Cardiac septum (tissue), 1 donor: ENCODE measurements at places on chromosomes 11 and 22. TPM values are rescaled to one million over a fixed set of nuclear protein-coding genes. Genes with fewer than 3 reads are reported as not detected.

Gene MS4A4E
- 0.62 TPM for total RNA-seq

DNA sequence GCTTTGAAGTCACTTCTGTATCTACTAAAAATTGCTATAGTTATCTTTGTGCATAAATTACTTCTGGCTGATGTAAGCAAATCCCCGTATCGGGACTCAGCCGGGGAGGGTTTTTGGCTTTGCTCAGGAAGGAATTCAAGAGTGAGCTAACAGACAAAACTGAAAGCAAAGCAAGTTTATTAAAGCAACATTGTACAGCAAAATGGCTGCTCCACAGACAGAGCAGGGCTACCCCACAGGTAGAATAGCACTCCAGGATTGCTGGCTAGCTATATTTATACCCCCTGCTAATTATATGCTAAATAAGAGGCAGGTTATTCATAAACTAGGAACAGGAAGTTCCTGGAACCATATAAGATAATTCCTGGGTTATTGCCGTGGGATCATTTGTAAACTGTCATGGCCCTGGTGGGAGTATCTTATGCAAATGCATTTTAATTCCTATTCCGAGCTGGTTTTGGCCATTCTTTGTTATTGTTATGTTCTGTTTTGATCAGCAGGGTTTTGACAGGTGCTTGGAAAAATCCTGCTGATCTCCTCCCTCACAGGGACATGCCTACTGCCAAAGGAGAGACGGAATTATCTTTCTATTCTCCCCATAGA is 15.2 kb downstream of the MIF start:
- DNase-seq = no peak

DNA sequence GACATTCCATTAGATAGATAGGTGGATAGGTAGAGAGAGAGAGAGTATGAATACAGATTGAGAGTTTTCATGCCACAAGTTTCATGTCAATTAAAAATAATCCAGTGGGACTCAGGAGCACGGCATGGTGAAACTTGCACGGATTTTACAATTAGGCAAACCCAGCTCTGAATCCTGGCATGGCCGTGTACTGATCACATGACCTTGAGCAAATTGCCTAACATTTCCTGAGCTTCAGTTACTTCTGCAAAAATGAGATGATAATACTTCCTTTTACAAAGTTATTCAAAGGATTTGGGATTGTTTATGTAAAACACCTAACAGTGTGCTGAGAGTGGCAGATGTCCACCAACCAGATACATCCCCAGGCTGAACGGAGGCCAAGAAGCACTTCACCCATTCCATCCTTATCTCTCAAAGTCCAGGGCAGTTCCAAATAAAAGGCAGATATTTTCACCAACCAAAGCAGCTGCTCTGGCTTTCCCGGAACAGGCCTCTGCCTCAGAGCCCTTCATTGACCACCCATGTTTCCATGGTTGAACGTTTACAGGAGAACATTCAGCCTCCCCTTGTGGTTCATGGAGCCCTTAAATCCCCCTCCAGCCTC is 17.9 kb downstream of the APLNR start:
- DNase-seq = no peak

DNA sequence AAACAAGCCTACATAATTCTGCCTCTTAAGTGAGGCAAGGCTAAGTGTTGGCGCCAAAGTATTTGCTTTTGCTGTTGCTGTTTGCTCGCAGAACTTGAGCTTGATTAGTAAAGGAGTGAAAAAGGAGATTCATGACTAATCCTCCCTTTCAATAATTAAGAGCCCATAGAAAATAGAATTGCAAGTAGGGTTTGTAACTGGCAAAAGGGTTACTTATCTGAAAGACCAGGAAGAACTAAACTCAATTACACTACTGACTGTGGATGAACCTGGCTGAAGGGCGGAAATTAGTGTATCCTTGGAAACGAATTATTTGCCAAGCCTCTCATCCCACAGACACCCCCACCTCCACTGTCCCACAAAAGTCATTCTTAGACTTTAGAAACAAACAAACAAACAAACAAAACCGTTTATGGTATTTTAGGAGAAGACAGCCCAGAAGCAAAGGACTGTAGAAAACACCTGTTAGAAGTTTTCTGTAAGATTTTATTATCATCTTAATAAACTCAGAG is 411 bp upstream of the EXPH5 start:
- no peak for DNase-seq

DNA sequence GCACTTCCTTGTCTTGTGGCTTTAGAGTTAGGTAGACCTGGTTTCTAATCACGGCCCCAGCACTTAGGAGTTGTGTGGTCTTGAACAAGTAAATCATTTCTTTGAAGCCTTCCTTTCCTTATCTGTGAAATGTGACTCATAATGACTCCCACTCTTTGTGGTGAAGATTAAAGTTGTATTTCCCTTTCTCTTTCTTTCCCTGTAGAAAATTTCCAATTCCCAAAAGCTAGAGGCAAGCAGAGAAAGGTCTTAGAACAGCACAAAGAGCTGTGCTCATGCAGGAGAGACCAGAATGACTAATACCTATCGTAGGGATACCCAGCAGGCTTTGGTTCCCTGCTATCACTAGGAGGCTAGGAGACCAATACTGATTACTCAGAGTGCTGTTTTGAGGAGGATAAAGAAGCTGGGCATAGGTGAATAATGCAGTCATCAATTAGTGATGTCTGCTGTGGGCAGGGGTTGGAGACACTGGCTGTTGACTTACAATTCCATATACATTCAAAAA is 270.7 kb upstream of the SYN3 start:
- no peak for DNase-seq

DNA sequence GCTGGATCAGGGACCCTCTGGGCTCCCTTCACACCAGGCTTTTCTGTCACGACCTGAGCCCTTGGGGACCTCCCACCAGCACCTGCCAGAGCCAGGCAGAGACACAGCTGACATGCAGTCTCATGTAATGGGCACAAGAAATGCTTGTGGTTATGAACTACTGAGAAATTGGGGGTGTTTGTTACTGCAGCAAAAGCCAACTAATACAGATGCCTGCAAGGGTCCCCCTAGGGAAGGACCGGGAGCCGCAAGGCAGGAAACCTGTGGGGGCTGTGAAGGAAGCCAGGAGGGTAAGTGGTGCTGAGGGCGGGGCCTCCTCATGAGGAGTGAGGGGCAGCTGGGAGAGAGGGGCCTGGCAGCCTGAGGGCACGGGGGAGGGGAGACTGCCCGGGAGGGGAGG is 16.6 kb downstream of the WNT11 start:
- DNase-seq = no peak

DNA sequence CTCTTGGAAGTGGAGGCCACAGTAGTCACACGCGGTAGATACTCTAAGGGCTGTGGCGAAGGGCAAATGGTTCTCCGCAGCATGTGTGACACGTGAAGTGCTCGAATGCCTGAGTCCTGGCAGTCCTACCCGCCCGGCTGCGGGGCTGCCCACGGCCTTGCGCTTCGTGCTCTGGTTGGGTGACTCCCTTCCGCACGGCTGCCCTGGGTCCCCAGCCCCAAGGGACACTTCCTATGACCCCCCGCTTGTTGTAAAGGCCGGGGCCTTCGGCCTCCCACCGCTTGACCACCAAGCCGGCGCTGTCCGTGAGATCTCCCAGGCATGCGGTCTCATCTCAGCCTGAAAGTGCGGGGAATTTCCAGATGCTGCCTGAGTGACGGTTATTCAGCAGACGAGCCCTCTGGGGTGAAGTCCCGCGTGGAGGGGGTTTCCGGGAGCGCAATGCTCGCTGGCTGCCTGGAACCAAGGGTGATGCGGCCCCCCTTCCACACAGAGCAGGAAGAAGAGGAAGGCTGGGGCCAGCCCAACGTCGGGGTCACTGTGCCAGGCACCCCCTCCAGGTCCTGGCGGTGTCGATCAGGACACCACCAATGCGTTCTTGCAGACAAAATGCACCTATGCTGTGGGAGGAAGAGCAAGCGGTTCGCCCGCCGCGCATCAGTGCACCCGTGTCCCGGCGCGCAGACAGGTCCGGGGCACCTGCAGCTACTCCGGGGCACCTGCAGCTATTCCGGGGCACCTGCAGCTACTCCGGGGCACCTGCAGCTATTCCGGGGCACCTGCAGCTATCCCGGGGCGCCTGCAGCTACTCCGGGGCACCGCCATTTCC is 171.2 kb downstream of the OPCML start:
- DNase-seq = no peak

Gene SYT12
- 2.2 TPM for total RNA-seq

GRCh38 chr11:111659201-111660115 is 57.2 kb downstream of the SIK2 start:
- DNase-seq = no peak

DNA sequence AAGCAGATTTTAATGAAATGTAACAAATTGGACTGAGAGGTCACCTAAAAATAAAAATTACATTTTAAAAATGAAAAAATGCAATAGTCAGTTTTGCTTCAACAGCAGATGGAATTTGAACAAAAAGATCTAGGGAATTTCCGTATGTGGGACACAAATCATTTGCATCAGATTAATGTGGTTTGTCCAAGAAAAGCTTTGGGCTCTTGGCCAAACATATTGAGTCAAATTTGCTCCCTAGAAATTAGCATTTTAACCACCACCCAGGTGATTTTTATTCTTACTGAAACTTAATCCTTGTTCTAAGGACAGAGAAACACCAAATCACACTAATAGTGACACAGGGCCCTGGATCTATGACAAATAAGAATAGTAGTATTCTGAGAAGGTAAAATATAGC is 1477.8 kb downstream of the FAM181B start:
- no peak for DNase-seq
